ENCODE measurements at places on chromosomes 2 and 18.

- no peak for DNase-seq
These were observed 36.6 kb downstream of the DIPK1C start for GRCh38 chr18:74420481-74420880.

GRCh38 chr2:9230881-9231280 is 24.3 kb downstream of the ASAP2 start:
- DNase-seq, result no peak

GRCh38 chr2:187529977-187530721 is 24.1 kb downstream of the TFPI start:
- no peak for DNase-seq

- no peak for DNase-seq
These were observed 76.0 kb downstream of the CEP192 start for GRCh38 chr18:13067124-13067523.

DNA sequence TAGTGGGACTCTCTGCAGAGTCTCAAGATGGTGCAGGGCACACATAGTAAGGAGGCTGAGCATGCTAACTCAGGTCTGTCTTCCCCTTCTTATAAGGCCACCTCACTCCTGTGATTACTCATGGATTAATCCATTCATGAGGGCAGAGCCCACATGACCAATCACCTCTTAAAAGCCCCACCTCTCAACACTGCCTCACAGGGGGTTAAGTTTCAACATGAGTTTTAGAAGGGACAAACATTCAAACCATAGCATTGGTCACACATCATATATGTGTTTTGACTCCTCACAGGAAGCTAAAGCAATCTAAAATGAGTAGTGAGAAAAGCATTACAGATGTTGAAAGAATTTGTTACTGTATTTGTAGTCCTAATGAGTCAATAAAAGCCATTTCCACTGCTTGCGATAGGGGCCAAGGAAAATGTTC is 57.5 kb downstream of the DTNA start:
- DNase-seq, result peak; percentile 66

Data from fibroblast of skin of left biceps (primary cell).